ENCODE measurements at places on chromosomes 4 and X. TPM values are rescaled to one million over a fixed set of nuclear protein-coding genes. Genes with fewer than 3 reads are reported as not detected.

SPANXD gene
- total RNA-seq = not detected

GAB1 gene
- total RNA-seq = 2.4 TPM

CSAG2 gene
- total RNA-seq = not detected

NALF2 gene
- total RNA-seq = 5.7 TPM

BANK1 gene
- 0.80 TPM for total RNA-seq

FRMPD4 gene
- 0.04 TPM for total RNA-seq

AMTN gene
- total RNA-seq = 0.18 TPM

ART3 gene
- total RNA-seq = not detected

GPR50 gene
- total RNA-seq = 0.34 TPM

SMR3B gene
- not detected for total RNA-seq

TRIM61 gene
- not detected for total RNA-seq
